Esophagus squamous epithelium (tissue), 5 donors: ENCODE measurements at places on chromosomes 12 and 14.

DNA sequence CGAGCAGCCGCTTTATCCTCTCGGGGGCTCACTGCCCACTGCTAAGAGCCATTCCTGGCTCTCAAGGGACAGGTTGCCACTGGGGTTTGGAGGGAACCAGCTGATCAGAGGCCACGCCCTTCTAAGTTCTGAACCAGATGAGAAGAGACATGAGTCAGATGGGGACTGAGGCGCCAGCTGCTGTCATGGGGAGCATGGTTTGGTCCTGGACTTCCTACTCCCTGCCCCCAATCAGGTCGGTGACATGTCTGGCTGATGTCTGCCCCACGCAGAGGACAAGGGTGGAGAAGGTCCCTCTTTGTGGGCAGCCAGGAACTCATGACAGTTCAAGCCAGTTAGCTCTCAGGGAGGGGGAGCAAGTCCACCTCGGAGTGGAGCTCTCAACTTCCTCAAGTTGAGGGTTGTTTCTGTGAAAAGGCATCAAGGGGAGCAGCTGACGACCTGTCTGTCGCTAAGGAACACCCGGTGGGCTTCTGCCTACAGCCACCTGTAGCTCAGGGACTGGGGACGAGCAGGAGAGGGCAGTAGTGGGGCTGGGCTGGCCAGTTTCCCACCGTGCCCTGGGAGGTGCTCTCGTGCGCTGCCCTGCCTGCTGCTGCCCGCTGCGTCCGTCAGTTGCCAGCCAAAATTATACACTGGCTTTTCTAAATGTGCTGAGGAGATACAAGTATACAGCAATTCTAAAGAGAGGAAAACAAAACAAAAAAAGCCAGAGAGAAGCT, 20.5 kb downstream of the PSMC1 start:
- DNase-seq, result no peak

GRCh38 chr12:68119250-68119649, 40.3 kb downstream of the IFNG start:
- no peak for DNase-seq

DNA sequence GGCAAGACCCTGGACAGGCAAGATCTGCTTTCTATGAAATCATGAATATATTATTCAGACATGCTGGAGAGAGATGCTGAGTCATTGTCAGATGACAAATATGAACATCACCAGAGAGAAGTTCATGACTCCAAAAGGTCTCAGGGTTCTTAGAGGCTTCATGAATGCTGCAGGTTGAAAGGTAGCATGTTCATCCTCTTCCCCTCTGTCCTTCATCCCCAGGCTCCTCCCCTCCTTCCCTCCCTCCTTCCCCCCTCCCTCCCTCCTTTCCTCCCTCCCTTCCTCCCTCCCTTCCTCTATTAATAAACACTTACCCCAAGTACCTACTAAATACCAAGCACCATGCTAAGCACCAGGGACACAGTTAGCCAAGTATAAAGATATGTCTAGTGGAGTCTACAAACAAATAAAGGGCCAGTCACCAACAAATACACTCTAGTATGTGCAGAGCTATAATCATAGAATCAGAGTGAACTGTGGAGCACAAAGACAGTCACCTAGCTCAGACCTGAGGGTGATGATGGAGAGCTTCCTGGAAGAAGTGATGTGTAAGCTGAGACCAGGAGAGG, 46.2 kb downstream of the RPH3A start:
- no peak for DNase-seq

DNA sequence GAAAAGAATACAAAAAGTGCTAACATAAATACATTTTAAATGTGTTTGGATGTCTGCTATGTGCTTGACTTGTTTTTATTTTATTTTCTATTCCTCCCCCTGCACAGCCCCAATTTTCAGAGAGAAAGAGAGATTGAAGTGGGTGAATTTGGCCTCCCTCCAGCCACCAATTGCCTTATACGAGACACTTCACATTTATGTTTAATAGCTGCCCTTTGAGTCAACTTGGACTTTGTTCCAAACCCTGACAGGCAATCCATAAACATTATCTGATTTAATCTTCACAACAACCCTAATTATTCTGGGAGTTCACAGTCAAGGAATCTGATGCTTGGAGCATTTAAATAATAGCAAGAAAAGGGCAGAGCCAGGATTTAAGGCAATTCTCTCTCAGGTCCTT, 161.7 kb downstream of the SLC15A4 start:
- DNase-seq, result no peak

DNA sequence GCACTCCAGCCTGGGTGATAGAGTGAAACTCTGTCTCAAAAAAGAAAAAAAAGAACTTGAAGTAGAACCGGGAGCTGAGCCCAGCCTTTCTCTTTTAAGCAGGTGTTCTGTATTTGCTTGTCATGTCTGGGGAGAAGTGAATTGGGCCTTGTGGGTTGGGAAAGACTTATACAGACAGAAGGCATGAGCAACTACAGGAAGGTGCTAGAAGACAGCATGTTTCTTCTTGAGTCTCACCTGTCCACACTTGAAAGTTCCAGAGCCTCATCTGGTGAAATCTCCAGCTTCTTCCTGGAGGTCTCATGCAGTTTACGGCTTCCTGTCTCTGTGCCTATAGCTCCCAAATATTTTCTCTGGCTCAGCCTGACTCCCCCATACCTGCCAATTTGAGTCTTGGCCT, 2.5 kb downstream of the PGAM5 start:
- no peak for DNase-seq
